A673 (cell line): ENCODE measurements at places on chromosomes 1 and 21.
A peak's percentile ranks its signal among the peaks of the same experiment; 100 is the strongest.

- DNase-seq, result no peak
Measured at GRCh38 chr1:3251807-3252428, 182.9 kb downstream of the PRDM16 start.

GRCh38 chr21:32073190-32073589 lies 200.4 kb downstream of the HUNK start:
- DNase-seq, result no peak

DNA sequence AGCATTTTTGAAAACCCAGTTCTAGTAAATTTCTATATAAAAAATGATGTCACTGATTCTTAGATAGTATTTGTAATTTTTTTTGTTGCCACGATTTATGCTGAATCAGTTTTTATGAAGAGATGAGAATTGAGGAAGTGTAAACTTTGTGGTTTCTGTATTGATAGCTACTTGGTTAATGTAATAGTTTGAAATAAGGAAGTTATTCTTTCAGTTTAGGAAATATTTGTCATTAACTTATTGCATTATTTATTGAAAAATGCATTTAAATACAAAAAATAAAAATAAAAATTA lies 97.8 kb downstream of the ZFYVE9 start:
- DNase-seq, result no peak

DNA sequence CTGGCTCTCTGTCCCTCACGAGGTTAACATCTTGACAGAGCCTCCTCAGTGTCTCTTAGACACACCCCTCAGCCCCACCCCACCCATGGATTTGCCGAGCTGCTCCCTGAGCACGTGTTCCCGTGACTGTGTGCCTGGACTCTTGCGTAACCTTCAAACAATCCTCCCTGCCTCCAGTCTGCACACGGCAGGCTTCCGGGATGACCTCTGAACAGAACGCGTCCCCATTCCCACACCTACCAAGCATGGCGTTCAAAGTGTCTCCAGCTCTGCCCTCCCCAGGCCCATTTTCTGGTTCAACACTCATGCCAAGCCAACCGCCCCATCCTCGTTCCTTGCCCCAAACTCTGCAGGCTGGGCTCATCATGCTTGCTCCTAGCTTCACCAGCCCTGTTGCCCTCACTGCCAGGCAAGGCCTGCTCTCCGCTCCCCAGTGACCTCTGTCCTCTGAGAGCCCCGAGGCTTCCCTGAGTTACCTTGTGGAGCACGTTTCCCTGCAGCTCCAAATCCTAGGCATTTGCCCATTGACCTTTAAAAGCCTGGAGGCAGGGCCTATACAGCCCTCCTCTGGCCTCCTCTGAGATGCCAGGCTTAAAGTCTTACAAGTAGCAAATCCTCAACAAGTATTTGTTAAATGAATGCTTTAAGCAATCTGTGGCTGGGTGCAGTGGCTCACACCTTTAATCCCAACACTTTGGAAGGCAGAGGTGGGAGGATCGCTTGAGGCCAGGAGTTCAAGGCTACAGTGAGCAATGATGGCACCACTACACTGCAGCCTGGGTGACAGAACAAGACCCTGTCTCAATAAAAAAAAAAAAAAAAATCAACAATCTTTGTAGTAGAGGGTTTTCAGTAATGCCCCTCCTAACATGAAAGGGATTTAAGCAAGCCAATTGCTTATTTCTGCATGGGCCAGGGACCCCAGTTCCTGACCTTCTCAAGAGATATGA lies 5.0 kb downstream of the AGT start:
- peak; percentile 23 for DNase-seq

- no peak for DNase-seq
Measured at GRCh38 chr1:236515443-236515958, 8.3 kb upstream of the LGALS8 start.

DNA sequence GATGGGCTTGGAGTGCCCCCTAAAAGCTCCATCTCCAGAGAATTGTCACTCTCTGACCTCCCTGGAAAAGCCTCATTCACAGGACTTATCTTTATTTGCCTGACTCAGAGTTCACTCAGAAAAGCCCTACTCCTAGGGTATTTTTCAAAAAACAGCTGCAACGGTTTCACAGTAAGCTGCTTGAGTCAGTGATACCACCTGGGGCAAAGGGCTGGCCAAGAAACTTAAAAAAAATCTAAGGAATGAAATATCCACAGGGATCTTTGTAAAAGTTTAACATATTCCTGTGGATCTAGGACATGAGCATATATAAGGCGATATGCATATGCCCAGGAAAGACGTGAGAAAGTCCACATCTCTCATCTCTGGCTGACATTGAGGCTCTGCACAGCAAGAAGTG lies 33.8 kb upstream of the TSPAN2 start:
- no peak for DNase-seq

DNA sequence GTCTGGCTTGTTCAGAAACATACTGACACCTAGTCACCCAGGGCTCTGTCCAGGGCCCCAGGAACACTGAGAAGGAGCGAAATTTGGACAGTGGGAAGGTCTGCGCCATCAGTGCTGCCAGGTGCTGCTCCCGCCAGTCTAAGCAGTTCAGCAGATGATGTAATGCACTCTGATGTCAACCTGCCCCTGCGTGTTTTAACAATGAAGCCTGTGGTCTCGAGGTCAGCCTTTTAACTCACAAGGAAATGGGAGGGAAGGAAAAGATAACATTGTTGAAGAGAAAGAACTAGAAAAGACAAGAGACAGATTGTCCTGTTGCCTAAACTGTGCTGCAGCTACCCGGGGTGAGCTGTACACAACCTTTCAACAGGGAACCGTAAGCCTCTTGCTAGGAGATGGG lies 126.6 kb upstream of the IFFO2 start:
- no peak for DNase-seq

DNA sequence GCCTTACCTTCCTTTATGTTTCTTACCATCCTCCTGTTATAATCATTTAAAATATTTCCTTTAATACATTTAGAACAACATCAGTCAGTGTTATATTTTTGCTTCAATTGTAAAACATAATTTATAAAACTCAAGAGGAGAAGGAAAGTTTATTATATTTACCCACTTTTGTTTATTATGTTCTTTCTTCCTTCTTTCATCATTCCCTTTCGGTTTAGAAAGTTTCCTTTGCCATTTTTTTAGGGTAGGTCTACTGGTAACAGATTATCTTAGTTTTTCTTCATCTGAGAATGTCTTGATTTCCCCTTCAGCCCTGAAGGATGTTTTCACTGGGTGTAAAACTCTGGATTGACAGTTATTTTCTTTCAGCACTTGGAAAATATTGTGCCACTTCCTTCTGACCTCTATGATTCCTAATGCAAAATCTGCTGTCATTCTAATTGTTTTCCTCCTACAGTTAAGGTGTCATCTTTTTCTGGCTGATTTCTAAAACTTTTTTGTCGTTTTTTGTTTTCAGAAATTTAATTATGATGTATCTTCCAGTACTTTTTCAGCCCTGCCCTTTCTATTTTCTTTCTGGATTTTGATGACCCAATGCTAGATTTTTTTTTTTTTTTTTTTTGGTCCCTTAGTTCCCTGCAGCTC lies 25.0 kb downstream of the PTPN22 start:
- no peak for DNase-seq

GRCh38 chr1:165344736-165345135 lies 11.8 kb downstream of the LMX1A start:
- no peak for DNase-seq

DNA sequence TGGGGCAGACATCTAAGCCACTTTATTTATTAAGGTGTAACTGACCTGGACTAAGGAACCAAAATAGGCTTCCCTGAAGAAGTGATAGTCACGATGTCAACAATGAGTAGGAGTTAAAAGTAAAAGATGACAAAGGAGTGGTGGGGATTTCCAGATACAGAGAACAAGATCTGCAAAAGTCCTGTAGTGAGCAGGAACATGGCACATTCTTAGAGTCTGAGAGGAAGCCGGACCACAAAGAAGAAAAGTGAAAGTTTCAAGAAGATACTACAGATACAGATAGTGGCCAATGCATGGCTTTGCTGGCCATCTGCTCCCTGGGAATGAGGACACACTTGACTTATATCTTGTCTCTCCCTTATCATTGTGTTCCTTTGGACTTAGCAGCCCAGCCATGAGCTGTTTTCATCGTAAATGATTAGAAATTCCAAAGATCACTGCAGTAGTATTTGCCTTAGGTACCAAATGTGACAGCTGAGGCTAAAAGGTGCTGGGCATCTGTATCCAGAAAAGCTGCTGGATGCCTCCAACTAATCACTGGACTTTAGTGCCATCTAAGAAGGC lies 302.4 kb upstream of the NR5A2 start:
- DNase-seq, result no peak

GRCh38 chr1:179883745-179884138 lies 1.7 kb downstream of the TOR1AIP1 start:
- DNase-seq, result no peak
